ENCODE measurements at places on chromosomes 6 and 20. TPM values are rescaled to one million over a fixed set of nuclear protein-coding genes. Genes with fewer than 3 reads are reported as not detected.

- DNase-seq = no peak
Observed at GRCh38 chr6:36843170-36843569, 3.9 kb upstream of the CPNE5 start.

DNA sequence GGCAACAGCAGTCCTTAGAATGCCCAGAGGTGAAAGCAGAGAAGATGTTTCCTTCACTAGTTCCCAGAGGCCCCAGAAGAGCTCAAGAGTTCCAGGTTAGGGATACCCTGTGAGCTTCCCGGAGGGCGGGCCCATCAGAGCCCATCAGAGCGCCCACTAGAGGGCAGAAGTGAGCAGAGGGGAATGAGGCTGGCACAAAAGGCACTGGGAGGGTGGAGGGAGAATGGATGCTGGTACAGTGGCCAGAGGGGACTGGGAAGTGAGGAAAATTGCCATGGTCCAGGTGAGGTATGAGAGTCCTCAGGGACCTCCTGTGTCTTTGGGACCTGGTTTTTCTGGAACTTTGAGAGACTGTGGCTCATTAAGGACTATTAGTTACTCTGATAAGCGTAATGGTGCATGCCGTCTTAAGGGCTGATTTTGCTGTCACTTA lies 57.3 kb downstream of the LINC00237 start:
- DNase-seq = no peak

DNA sequence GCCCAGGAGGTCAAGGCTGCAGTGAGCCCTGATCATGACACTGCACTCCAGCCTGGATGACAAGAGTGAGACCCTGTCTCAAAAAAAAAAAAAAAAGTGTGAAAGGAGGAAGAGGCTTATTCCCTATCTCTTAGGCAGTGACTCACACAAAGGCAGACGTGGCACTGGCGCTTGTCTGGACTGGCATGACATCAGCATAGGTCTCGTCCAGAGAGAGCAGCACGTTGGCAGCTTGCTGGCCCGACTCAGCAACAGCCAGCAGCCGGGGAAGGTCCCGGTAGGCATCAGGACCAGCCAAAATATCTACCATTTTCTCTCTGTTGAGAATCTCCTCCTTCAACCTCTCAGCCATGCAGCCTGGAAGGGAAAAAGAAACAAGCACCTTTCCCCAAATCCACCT lies 14.1 kb downstream of the CDK5RAP1 start:
- DNase-seq = no peak

- DNase-seq = no peak
Observed at GRCh38 chr20:32737371-32738223, 5.7 kb downstream of the COMMD7 start.

Gene EPB41L1
- total RNA-seq = 58.7 TPM

- DNase-seq = no peak
Observed at GRCh38 chr20:47406849-47407682, 50.6 kb upstream of the ZMYND8 start.

GRCh38 chr6:143283887-143284645 lies 166.4 kb downstream of the ADAT2 start:
- no peak for DNase-seq

DNA sequence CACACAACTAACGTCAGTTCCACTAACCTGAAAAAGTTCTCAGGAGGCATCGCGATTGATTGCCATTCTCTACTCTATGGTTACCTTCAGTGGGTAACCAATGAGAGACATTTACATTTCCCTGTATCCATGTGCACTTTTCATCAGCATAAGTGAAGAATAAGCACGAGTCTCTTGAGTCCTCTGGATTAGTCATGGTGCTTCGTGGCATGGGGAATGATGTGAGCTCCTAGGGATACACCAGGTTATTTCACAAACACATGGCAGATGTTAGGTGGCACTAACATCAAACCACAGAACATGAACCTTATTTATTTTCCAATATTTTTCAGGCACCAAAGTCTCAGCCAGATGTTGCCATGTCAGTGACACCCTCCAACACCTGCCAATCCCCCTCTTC lies 64.0 kb downstream of the FYN start:
- DNase-seq = no peak

Gene MRPL14
- total RNA-seq = 41.2 TPM

Gene CLVS2
- 34.2 TPM for total RNA-seq

DNA sequence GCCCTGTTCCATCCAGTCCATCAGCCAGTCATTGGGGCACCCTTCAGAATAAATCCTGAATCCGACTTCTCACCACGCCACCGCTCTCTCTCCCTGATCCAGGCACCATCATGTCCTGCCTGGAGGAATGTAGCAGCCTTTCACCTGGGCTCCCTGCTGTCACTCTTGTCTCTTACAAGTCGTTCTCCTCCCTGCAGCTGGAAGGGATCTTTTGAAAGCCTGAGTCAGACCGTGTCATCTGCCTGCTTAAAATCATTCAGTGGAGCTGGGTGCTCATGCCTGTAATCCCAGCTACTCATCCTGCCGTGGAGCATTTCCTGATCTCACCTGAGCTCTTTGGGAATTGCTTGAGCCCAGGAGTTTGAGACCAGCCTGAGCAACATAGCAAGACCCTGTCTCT lies 19.2 kb upstream of the KCNG1 start:
- DNase-seq = no peak
